NCI-H510A (cell line): ENCODE measurements at places on chromosomes 3 and 15.

DNA sequence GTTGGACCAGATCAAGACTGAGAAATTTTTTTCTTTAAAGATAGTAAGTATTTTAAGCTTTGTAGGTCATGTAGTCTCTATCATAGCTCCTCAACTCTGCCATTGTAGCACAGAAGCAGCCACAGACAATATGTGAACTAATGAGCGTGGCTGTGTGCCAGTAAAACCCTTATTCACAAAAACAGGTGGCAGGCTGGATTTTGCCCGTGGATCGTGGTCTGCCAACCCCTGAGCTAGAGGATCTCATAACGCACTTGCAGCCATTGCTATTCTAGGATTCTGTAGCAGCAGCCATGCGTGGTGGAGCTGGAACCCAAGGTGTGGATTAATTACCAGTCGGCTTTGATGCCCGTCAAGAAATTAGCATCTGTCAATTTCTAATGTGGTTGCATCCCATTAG is 68.7 kb upstream of the PLXNA1 start:
- no peak for DNase-seq

- DNase-seq, result no peak
Observed at GRCh38 chr15:71355268-71355667, 240.0 kb downstream of the THSD4 start.

DNA sequence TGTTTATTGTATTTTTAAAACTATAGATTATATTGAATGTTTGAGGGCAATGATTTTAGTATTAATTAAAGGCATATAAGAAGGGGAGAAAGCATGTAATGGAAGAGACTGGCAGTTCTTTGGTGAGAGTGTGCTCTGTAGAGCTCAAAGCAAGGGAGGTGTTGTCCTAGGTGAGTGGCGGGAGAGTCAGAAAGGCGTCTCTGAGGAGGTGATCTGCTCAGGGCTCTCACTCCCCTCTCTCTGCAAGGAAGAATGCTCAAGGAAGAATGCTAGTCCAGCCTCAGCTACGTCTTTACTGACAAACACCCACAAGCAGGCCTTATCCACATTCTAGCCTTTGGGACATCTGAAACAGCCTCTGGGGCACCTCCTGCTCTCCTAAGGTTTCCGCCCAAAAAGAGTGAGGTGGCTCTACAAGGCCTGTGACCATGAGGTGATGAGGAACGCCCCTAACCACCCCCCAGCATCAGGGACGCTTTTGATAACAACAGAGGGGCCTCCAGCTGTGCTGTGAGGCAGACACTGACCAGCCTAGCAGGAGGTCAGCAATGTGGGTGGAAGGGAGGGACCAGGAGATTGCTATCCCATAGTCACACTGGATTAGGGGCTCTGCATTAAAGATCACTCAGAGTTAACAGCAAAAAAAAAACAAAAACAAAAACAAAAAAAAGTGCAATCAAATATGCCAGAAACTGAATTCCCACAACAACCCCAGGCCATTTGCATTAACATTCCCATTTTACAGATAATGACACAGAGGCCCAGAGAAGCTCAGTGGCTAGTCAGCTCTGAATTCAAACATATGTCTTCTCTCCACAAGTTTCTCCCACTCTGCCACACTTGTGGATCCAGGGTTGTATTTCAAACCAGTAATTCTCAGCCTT is 202.2 kb upstream of the CTNNB1 start:
- no peak for DNase-seq

DNA sequence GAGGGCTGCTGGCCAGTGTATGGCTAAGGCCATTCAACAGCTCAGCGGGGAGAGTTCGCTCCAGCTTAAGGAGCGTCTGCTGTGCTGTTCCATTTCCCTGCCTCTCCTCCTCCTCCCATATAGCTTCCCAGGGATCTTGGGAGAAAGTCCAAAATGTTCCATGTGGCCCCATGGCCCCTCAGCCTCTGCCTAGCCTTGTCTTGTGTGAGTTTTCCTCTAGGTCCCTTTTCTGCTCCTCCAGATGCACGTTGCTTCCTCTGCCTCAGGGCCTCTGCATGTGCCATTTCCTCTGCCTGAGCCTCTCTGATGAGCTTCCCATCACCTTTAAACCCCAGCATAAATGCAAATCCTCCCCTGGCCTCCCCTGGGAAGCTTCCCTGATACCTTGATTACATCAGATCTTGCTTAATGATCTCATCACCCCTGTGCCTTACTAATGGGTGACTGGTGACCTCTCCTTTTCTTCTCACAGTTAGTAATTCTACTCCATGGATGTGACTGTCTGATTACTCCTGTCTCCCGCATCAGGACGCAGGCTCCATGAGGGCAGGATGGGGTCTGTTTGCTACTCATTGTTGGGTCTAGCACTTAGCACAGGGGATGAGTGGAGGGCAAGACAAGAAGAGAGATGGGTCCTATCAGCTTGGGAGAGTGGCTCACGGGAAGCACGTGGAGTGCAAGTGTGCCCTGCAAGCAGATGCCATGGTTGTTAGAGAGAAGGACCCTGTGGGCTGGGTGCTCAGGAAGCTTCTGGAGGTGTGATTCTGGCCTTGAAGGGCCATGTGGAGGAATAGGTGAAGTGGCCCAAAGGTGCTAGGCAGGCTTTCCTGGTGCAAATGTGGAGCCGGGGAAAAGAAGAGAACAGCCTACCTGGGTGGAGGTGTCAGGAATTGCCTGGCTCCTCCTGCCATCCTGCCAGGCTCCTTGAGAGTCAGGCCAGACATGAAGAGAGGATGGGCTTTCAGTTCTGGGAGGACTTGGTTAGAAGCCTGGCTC is 23.8 kb downstream of the ITGA11 start:
- no peak for DNase-seq

GRCh38 chr3:45332493-45332892 is 55.9 kb upstream of the LARS2 start:
- DNase-seq, result no peak

- DNase-seq, result no peak
Observed at GRCh38 chr3:43773273-43774094, 82.7 kb downstream of the ABHD5 start.

DNA sequence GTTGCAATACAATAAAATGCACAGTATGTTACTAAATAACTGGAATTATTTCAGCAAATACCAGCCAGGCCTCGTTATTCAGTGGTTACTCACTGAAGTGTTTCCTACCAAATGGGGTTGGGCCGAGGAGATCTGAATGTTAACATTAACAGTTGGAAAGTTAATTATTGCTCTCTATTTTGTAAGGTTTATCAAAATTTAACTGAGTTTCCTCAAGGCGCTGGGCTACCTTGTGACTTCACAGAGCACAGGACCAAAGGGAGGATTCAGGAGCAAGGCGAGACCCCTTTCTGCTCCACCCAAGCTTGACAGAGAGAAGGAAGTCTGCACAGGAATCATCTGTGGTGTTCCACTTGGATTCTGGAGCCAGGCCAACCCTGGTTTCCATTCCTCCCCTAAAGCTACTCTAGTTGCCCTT is 21.6 kb downstream of the ADAMTS9 start:
- DNase-seq, result no peak

GRCh38 chr3:105704726-105705410 is 163.9 kb downstream of the CBLB start:
- DNase-seq, result no peak

GRCh38 chr3:18900994-18901393 is 247.3 kb upstream of the KCNH8 start:
- no peak for DNase-seq

GRCh38 chr3:880371-880770 is 212.5 kb upstream of the CNTN6 start:
- DNase-seq, result no peak

GRCh38 chr3:162328649-162329048 is 832.0 kb downstream of the OTOL1 start:
- no peak for DNase-seq

- peak; percentile 87 for DNase-seq
Observed at GRCh38 chr3:149752051-149752787, at the start of gene COMMD2. COMMD2 (minus strand) TSS chr3:149752489; CDS start chr3:149752444, 45 bp downstream.

DNA sequence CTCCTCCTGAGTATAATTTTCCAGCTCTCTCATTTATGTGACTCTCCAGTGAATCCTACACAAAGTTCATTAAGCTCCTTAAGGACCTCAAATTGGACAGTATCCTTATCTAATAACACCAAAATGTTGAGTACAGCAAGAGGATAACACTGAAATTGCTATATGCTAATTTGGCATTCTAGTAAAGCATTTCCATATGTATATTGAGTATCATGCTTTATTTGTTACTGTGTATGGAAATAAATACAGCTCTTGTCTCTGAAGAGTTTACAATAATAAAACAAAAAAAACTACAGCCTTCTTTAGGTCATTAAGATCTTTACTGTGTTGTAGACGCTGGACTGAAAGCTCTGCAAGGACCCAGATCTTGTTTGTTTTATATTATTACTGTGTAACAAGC is 1341.3 kb downstream of the ROBO1 start:
- no peak for DNase-seq

DNA sequence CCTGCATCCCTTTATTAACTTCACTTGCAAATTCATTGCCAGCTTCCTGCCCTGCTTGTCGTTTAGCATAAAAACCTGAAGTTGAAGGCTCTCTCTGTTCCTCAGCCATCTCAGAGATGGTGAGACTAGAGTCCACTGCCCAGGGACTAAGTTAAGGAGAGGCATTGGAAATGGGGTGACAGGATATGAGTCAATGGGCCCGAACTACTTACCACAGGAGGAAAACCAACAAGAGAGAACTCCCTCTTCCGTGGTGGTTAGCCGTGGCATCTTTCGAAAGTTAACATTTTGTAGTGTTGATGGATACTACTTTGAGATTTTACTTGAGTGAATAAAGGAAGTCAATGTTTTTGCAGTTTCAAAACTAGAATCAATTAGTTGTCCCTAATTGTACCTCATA is 65.3 kb downstream of the LRTM1 start:
- no peak for DNase-seq

DNA sequence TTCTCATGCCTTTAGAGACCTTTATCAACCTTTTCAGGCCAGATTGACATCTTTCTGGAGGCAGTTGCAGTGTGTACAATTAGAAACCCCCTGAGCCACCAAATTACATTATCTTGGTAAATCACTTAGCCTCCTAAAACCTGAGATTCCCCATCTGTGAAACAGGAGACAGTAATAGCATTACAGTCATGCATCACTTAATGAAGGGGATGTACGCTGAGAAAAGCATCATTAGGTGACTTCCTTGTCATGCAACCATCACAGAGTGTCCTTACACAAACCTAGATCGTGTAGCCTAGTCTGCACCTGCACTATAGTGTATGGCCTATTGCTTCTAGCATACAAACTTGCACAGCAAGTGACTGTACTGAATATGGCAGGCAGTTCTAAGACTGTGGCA is 400.8 kb upstream of the CNTN3 start:
- DNase-seq, result no peak

DNA sequence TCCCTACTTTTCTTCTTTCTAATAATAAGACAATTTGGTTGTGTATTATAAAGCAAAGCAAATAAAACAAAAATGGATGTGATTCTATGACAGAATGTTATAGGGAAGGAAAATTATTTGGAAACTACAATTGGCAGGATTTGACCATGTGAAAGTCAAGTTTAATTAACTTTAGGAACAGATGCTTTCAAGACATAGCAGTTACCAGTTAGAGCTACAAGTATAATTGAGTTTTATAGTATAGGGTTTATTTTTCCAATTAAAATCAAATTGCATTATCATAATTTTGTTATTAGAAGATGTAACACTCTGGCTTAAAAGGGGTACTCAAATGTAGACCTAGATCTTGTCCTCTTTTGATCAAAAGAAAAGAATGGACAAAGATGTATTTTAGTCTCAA is 110.9 kb downstream of the ROBO2 start:
- no peak for DNase-seq

DNA sequence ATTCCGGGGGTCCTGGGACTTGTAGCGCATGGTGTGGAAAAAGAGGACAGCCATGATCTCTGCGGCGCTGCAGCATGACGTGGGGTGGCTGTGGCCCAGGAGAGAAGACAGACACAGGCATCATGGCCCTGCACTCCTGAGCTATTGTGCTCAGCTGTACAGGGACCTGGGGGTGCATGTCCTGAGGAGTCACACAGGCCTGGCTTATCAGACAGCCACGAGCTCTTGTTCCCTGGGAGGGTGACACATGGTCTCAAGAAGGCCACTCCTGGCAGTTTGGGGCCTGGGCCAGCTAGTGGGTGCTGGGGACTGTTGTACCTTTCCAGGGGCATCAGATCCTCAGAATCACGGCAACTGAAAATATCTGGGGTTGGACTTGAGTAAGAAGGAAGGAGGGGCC is 13.7 kb downstream of the TKT start:
- DNase-seq, result no peak

DNA sequence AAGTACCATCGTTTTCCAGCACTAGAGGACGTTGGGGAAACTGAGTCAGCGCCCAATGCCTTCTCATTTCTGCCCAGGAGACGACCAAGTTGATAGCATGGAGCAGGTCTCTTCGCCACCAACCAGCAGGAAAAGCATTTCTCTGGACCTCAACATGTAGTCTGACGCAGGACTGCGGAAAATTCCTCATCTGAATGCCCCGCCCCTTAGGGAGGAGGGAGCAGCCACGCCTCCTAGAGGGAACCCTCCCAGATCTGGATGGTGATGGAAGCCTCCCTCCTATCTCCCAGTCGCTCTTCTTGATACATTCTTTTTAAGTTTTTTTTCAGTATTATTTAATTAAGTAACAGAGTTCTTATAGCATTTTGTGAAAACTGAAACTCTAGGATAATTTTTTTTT is 17.4 kb upstream of the MINDY4B start:
- no peak for DNase-seq
